ENCODE measurements at places on chromosomes 12 and 14. TPM values are rescaled to one million over a fixed set of nuclear protein-coding genes. Genes with fewer than 3 reads are reported as not detected.
A peak's percentile ranks its signal among the peaks of the same experiment; 100 is the strongest.

GRCh38 chr12:89517720-89518119, 6.9 kb downstream of the GALNT4 start:
- no peak overlapping the region for H3K4me3 ChIP-seq
- peaks cover 4% of the 10 kb centered on the region for H3K4me1 ChIP-seq
- H3K27ac ChIP-seq = no peak overlapping the region
- H3K27me3 ChIP-seq = no peaks in the 10 kb centered on the region

DNA sequence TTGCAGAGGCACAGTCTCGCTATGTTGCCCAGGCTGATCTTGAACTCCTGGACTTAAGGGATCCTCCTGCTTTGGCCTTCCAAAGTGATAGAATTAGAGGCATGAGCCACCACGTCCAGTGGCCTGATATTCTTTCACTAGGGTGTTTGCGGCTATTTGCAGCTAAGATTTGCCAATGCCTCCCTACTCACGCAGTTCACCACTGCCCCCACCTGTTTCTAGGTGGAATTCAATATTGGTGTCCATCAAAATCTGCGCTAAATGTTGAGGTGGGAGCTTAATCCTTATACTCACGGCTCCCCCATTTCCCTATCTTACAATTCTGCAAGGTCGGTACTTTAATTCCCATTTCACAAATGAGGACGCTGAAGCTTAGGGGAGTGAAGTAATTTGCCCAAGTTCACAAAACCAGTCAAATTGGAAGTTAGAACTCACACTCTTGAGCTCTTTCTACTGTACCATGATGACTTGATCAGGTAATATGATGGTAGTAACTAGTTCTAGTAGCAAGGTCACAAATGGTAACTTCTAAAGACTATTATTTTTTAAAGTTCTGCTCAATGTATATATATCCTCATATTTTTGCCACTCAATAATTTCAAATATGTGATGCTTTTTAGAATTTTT, 22.1 kb upstream of the LRRC9 start:
- H3K36me3 ChIP-seq = no peaks in the 10 kb centered on the region
- H3K4me1 ChIP-seq = no peaks in the 10 kb centered on the region
- peak; percentile 74 for DNase-seq
- H3K4me3 ChIP-seq = no peak overlapping the region
- H3K27ac ChIP-seq = no peak overlapping the region

DNA sequence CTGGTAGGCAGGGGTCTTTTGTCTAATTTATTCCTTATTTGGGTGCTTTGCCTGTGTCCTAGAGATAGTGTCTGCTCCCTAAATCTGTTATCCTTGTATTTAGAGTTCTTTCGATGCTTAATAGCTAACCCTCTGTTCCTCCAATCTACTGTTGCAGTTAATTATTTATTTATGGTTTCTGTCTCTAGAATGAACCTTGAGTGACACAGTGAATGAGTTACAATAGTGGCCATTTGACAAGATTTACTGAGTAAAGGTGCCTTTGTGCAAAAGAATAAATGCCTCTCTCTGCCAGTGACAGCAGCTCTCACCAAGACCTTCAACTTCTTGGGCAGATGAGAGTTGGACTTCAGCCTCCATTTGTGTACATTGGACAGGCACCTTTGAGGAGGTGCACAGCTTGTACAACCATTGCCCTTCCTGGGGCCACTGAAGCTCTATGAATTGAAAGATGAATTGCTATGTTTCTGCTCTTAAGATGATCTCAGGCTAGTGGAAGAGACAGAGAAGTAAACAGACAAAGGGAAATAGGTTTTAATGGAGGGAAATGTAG, 165.9 kb downstream of the DERA start:
- no peaks in the 10 kb centered on the region for H3K27me3 ChIP-seq
- H3K36me3 ChIP-seq = no peaks in the 10 kb centered on the region
- no peak overlapping the region for H3K4me3 ChIP-seq
- no peaks in the 10 kb centered on the region for H3K4me1 ChIP-seq

- no peaks in the 10 kb centered on the region for H3K4me1 ChIP-seq
- no peak overlapping the region for H3K27ac ChIP-seq
- DNase-seq = no peak
- no peaks in the 10 kb centered on the region for H3K36me3 ChIP-seq
- no peak overlapping the region for H3K4me3 ChIP-seq
These were observed 263.3 kb downstream of the RASSF9 start for GRCh38 chr12:85572956-85573355.

The KRT79 gene
- total RNA-seq = not detected

DNA sequence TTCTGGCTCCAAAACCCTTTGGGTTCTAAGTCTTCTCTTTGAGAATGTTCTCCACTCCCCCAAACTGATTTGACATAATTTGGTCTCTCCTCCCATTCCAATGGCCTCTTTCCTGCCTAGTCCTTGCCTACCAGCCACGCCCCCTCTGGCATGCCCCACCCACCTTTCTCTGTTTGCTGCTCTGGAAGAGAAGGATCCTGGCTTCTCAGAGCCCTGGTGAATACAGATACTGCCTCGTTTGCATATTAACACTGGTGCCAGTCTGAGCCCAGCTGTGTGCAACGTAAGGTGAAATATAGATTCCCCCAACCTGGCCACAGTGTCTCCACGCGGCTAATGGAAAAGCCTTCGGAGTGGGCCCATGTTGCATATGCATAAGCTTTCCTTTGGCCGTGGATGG, 79.7 kb downstream of the PAPOLA start:
- H3K4me3 ChIP-seq = no peak overlapping the region
- H3K36me3 ChIP-seq = no peaks in the 10 kb centered on the region
- H3K27me3 ChIP-seq = no peaks in the 10 kb centered on the region
- no peak for DNase-seq
- no peaks in the 10 kb centered on the region for H3K4me1 ChIP-seq
- H3K27ac ChIP-seq = no peak overlapping the region

The KLRC1 gene
- total RNA-seq = not detected
